CD4-positive, alpha-beta T cell treated with Interleukin-4 for 1 hour (primary cell): ENCODE measurements at places on chromosomes 13 and 19.

GRCh38 chr13:101179021-101179420, 237.3 kb downstream of the NALCN start:
- DNase-seq: no peak

GRCh38 chr19:15469513-15470297, 5.4 kb upstream of the RASAL3 start:
- no peak for DNase-seq

GRCh38 chr13:52162279-52163101, 3.1 kb upstream of the NEK3 start:
- no peak for DNase-seq

DNA sequence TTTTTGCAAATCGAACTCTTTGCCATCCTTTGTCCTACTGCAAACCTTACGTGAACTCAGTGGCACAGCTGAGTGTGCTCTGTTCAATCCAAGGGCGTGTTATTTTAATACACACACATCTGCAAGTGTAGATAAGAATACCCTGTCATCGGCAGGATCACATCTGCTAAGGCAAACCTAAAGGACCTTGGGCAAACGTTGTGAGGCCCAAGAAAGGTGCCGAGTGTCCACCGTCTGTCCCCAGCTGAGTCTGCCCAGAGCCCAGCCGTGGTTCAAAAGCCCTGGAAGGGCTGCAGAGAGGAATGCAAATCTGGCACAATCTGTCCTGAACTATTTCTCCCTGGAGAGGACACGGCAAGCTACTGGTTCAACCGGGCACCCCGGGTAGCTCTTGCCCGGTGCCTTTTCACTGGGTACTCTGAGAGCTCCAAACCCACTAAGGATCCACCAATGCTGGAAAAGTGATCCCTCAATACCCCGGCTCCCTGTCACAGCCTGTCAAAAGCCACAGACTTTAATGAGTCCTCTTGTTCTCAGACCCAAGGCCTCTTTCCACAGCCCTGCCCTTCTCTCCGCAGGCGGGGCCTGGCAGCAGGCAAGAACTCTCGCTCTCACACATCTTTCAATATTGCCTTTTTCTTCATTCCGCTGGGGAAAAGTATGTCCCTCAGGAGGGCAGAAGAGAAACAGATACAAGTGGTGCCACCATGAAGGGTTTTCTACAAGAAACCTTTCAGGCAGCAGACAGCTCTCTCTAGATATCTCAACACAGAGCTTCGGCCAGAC, 17.0 kb downstream of the SLC7A1 start:
- DNase-seq: no peak

DNA sequence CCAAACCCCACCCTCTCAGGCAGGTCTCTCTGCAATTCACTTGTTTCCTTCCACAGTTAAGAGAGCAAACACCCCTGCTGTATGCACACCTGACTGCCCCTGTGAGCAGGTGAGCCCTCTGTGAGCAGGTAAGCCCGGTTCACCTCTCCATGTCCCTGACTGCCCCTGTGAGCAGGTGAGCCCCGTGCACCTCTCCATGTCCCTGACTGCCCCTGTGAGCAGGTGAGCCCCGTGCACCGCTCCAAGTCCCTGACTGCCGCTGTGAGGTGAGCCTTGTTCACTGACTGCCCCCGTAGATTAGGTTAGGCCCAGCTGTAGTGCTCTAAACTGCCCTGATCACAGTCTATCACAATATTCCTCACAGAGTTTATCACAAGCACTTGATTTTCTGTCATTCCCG, 29.2 kb downstream of the TMTC4 start:
- DNase-seq: no peak

DNA sequence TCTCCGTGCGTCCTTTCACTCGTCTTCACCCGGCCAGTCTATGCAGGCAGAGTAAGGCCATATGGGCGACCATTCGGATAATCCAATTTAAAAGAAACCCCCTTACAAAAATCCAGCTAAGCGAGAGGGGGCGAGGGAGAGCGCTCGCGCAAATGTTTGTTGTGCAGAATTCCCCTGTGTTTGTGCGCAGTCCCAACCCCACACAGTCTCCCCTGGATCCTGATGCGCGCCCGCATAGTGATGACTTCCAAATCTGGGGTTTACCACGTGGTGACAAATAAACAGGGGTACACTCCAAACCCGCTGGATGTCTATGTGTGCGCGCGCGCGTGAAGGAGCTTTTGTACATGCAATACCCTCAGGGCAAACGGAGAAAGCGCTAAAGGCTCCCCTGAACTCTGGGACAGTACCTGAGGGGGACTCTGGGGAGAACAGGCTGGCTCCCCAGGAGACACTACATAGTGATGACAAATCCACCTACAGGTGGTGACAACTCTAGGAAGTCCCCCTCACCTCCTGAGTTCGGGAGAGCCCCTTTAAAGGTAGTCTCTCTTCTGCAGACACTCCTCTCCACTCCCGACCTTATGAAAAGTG, 8.5 kb downstream of the SOX21 start:
- DNase-seq: no peak

DNA sequence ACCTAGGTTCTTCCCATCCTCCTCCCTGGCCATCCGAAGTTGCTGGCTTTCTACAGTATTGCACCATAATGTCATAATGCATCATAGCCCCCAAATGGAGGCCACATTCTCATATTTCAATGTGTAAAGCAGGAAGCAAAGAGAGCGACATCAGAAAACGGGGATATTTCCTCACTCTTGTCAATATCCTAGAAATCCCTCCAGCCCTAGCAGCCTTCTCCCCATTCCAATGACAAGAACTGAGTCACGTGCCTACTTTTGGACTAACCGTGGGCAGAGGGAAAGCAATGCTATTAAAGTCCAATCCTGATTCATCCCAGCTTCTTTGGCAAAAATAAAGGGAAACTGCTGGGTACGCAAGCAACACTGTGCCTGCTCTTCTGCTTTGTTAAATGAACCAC, 4.3 kb upstream of the RAP2A start:
- no peak for DNase-seq
